ENCODE measurements at places on chromosomes 2 and 18. TPM values are rescaled to one million over a fixed set of nuclear protein-coding genes. Genes with fewer than 3 reads are reported as not detected.

The USP40 gene
- 42.6 TPM for total RNA-seq

The RFTN2 gene
- total RNA-seq = not detected

- no peak for DNase-seq
Measured at GRCh38 chr2:54979321-54980044, 70.8 kb downstream of the RTN4 start.

- no peak for DNase-seq
Measured at GRCh38 chr2:105680357-105680756, 64.4 kb upstream of the NCK2 start.

The NXPH2 gene
- not detected for total RNA-seq
